ENCODE measurements at places on chromosomes 5 and 9.

- DNase-seq: peak; percentile 72
These were observed 27.0 kb upstream of the PRRC2B start for GRCh38 chr9:131366761-131367401.

GRCh38 chr9:22045423-22045822, 36.3 kb upstream of the CDKN2B start:
- DNase-seq: no peak

- DNase-seq: peak; percentile 48
These were observed 41.6 kb downstream of the MAMDC2 start for GRCh38 chr9:70085241-70085640.

DNA sequence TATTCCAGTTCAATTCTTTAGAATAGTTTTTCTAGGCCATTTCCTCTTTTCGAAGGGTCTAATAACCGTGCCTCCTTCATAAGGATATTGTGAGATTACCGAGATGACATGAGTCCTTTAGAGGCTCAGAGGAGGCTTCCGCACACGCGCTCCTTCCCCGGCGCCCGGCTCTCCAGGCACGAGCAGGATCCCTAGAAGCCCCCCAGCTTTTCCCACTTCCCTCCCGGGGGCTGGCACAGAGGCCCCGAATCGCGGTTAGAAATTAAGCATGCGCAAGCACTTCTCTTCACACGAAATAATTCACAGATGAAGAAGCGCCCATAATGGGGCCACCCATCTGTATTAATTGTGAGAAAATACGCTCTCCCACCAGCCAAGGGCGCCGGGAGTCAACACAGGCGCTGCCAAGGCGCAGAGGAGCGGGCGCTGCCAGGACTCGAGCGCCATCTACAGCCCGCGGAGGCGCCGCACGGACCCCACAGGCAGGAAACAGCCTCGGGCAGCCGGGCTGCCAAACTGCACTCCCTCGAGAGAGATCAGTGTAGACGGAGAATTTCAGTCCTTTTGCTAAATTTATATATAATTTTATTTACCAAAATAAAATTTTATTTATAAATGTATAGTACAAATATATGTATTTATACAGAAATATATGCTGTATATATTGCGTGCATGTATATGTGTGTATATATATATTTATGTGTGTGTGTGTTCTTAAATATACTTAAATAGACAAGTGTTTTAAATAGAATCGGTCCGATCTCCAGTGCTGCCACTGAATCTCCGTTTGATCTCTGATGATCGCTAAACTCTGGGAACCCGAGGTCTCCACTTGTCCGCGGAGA, 258.1 kb upstream of the NFIL3 start:
- DNase-seq: peak; percentile 67

DNA sequence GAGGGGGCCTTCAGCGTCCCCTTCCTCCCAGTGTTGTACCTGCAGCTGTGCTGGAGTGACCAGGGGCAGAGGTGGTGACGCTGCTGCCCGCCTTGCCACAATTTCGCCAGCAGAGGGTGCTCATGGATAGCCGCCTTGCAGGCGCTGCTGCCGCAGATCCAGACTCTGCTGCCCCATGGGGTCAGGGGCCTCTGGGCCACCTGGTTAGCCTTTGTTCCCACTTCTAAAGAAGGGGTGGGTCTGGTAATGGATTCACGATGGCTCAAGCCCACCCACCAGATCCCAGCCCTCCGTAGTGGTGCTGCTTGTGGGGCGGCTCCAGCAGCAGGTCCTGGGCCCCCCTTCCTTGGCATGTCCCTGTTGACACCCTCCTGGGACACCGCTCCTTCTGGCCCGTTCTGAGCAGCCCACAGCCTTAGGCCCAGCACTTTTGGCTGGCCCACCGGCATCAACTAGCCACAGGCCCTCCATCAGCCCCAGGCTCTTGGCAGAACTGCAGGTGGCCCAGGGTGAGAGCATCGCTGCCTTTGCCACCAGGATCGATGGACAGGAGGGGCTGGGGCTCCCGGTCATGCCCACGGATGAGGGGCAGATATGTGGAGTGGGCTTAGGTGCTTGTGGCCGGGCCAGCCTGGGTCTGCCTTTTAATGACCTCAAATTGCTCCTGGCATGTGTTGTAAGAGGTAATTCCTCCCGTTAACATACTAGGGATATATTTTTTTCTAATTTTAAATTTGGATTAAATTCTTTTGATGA, 57.2 kb downstream of the COL5A1 start:
- DNase-seq: no peak

- peak; percentile 53 for DNase-seq
These were observed 201.8 kb upstream of the MPDZ start for GRCh38 chr9:13481274-13481673.

GRCh38 chr9:114437401-114437893, 49.7 kb upstream of the AKNA start:
- DNase-seq: no peak

- no peak for DNase-seq
These were observed 23.4 kb upstream of the GFPT2 start for GRCh38 chr5:180376511-180376910.

- peak; percentile 78 for DNase-seq
These were observed 77.7 kb downstream of the EBF1 start for GRCh38 chr5:159021901-159022556.

DNA sequence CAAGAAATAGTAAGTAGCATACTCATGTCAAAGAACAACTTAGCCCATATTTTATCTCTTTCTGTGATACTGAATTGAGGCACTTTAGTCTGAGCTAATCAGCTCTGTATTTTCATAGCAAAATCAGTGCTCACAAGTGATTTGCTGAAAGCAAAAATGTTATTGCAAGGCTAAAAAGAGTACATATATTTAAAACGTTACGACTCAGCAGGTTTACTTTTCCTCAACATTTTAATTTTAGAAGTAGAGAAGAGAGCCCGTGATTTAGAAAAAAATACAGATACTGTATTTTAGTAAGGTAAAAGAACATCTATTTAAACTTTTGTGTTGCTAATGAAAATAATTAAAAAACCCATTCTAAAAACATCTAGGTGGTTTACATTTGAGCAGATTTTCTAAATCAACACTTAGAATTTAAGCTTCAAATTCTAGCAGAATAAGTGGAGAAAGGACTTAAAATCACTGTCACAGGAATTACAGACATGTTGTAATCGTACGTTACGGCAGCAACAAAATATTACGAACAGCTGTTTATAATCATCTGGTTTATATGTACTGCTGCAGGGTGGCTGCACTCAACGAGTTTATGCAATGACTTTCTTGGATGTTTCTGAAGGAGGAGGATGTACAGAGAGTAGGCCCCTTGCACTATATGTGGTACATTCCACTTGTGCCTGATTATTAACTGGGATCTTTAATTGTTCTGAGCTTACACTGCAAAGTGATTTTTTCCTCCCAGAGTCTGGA, 20.1 kb downstream of the SREK1 start:
- DNase-seq: peak; percentile 88

- peak; percentile 56 for DNase-seq
These were observed 1.6 kb downstream of the CFAP95 start for GRCh38 chr9:69822116-69822750.

DNA sequence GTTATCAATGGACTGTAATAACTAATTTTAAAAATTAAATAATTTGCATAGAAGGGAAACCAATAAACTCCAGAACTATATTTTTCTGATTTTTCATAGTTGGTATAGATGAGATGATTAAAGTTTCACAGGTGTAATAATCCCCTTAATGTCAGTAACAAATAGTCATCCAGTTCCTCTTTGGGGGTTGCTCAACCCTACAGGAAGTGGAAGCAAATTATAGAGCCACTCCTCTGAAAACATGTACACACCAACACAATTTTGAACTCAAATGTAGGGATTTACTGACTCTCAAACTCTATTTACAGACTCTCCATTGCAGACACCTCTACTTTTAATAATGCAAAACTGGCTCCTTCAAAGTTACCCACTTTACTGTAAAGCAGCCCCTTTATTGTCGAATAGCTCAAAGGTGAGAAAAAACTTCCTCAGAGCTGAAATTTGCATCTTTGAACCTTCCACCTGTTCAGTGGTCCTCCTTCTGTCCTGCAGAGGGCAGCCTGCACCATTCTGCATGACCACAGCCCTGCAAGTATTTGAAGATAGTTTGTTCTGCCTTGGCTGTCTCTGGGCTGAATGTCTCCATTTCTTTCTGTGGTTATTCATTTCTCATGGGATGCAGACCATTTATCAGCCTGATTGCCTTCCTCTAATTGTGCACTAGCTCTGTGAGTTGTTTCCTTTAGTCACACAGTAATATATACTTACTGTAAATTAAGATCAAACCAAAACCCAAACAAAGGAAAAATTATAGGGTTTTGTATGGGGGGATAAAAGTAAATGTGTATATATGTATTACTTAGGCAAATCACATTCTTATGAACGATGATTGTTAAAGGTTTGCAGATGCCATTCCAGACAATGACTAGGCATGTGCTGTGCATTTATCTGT, 383.2 kb upstream of the SGCD start:
- DNase-seq: peak; percentile 79

DNA sequence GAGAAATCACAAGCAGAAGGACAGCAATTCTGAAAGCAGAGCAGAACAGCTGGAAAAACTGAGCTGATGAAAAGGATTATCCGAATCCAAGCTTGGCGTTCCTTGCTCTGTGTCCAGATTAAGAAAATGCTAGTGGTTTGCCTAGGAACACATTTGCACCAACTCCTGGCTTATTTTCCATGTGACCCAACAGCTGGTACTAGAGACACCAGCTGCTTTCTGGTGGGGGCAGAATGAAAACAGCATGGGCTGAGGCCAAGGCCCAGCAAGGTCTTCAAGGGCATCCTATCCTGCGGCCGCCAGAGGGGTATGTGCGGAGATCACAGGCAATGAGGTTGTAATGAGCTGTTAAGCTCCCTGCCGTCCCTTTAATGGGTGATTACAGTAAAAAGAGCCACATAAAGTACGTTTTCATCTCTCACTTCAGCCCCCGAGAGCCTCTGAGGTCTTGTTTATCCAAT, 131.5 kb downstream of the DOCK8 start:
- no peak for DNase-seq

GRCh38 chr9:107793541-107793940, 304.0 kb upstream of the KLF4 start:
- no peak for DNase-seq

DNA sequence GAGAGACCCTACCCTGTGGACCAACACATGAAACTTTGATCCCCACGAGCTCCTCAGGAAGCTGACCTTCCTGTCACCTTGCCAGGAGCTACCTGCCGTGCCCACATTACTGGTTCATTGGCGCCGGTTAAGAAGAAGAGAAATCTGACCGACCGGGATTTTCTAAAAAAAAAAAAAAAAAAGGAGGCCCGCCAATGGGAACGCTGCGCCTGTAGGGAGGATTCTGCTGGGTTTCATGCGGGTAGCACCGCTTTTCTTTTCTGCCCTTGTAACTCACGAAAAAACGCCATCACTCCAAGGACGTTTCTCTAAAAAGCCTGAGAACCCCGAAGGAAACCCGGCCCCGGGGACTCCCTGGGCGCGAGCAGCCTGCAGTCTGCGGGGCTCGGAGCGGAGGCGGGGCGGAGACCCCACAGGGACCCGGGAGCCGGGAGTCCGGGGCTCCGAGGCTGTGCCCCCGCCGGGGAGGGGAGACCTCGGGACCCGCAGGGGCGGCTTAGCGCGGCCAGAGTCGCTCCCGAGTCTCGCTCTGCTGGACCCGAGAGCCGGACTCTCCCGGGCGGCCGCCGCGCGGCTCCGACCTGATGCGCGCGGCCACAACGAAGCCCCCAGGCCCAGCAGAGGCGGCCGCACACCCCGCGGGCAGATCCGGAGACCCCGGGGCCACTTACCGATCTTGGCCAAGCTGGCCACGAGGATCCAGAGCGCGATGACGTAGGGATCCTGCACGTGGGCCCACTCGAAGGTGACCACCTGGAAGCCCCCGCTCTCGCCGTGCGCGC, 617 bp downstream of the SLC9A3 start:
- DNase-seq: no peak

GRCh38 chr9:19994296-19994695, 205.5 kb upstream of the SLC24A2 start:
- DNase-seq: peak; percentile 14

DNA sequence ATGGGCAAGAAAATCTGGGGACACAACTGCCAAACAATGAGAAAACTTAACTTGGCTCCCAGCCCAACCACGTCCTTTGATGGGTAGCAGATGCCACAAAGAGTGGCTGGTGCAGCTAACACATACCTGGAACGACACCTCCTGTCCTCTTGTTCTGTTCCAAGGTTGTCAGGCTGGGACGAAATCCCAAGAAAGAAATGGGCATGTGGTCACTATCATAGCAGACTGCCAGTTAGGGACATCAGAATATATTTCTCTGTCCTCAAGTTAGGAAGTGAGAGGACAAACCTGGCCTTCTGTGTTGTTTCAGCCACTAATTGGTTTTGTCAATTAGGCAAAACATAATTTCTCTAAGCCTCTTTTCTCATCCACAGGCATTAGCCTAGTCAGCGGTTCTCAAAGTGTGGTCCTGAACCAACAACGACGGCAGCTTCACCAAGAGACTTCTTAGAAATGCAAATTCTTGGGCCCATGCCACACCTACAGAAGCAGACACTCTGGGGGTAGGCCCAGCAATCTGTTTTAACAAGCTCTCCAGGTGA, 63.4 kb downstream of the RAPGEF1 start:
- DNase-seq: no peak

GRCh38 chr9:90966031-90966290, 164.3 kb downstream of the SYK start:
- DNase-seq: peak; percentile 7

DNA sequence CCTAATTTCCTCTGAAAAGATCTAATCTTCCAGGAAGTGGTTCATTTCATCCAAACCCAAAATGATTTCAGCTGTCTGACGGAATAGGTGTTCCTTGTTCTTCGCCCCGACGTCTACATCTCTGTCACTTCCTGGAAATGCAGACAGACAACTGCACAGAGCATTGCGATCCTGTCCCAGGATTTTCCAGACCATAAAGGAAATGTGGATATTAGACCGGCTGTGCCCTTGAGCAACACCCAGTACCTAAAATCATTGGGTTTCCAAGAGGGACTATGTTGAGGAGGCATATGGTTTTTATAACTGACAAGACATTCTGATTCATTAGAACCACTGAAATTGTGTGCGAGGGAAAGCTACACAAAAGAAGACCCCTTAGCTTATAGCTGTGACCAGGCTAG, 74.2 kb downstream of the MSX2 start:
- peak; percentile 58 for DNase-seq

GRCh38 chr9:21998026-21998425, 3.4 kb downstream of the CDKN2B-AS1 start:
- DNase-seq: no peak

DNA sequence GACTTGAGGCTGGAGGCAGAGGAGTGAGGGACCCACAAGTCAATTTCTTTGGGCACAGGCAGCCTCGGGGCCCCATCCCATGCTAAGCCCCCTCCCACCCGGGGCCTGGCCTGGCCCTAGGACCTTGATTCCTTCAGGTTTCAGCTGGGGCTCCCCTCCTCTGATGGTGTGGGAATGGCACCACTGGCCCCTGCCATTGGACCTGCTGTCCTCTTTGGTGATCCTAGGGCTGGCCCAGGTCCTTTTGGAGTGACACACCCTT, 10.5 kb downstream of the ERGIC1 start:
- DNase-seq: no peak

DNA sequence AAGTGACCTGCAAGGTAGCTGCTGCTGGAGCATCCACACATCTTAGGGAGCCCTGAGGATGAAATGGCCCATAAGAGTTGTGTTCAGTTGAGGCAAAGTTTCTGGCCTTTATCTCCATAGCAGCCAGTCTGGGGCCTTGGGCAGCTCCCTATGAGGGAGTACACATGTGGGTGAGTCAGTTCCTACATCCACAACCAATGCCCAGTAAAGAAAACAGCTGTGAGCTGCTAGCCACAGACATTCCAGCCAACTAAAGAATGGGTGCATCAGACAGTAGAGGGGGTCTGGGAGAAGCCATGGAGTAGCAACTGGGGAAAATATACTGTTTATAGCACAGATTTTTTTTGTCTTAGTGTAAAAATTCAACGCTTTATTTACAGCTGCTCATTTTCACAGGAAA, 720.7 kb downstream of the TLE1 start:
- peak; percentile 82 for DNase-seq

- no peak for DNase-seq
These were observed 40.9 kb upstream of the SUSD3 start for GRCh38 chr9:93017621-93018020.
